ENCODE measurements at places on chromosomes 1 and 21. TPM values are rescaled to one million over a fixed set of nuclear protein-coding genes. Genes with fewer than 3 reads are reported as not detected.
A peak's percentile ranks its signal among the peaks of the same experiment; 100 is the strongest.

TOE1 gene
- total RNA-seq = 19.5 TPM

ADCY10 gene
- not detected for total RNA-seq

S100A9 gene
- 482 TPM for total RNA-seq

DNA sequence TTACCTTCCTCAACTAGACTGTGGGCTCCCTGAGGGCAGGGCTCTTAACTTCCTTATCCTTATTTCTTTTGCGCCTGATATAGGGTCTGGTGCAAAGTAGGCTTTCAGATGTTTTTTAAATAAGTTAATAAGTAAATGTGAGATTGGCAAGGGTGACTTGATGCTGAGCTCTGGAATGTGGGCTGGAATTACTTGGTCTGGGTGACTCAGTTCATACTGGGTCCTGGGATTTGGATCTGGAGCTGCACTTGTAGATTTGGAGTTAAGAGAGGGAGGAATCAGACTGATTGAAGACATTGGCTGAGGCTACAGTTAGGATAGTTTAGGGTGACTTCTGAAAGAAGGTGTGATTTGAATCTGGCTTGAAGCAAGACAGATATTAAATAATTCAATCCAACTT, 190.9 kb downstream of the GIPC2 start:
- DNase-seq = peak; percentile 72

TIPRL gene
- 50.1 TPM for total RNA-seq

GPR161 gene
- total RNA-seq = 11.8 TPM

DNA sequence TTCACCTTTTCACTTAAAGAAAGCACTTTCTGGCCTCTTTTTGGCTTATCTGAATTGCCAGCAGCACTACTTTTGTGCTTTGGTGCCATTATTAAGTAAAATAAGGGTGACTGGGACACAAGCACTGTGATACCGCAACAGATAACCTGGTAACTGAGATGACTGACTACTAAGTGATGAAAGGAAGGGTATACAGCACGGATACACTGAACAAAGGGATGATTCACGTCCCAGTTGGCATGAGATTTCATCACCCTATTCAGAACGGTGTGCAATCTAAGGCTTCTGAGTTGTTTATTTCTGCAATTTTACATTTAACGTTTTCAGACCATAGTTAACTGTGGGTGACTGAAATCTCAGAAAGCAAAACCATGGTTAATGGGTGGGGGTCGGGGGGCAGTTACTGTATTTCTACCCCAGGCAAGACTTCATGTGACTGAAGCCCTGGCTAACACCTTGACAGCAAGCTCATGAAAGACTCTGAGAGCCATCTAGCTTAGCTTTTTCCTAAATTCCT, 102.8 kb downstream of the CLIC6 start:
- DNase-seq = peak; percentile 90

TRAF3IP3 gene
- not detected for total RNA-seq

GRCh38 chr1:228512781-228513198, 25.6 kb downstream of the RNF187 start:
- DNase-seq = no peak

GRCh38 chr1:7113822-7114221, 328.6 kb downstream of the CAMTA1 start:
- DNase-seq = no peak

DNA sequence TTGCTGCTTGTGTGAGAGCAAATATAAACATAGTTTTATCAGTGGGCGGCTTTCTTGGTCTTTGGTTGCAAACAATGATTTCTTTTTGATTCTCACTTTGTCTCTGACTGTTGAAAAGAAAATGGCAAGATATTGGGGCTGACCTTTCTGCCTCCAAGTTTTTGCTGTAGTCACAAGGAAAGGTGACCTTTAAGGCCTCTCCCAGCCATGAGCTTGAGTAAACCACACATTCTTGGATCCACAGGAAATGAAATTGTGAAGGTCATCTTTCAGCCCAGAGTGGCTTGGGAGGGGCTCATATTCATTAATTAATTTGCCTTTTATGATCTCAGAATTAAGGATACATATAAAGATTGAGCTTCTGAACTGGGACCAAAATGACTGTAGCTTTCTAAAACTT, 241.6 kb downstream of the BACH1 start:
- DNase-seq = no peak

GRCh38 chr1:19040010-19040680, 83.7 kb upstream of the IFFO2 start:
- DNase-seq = no peak

DNA sequence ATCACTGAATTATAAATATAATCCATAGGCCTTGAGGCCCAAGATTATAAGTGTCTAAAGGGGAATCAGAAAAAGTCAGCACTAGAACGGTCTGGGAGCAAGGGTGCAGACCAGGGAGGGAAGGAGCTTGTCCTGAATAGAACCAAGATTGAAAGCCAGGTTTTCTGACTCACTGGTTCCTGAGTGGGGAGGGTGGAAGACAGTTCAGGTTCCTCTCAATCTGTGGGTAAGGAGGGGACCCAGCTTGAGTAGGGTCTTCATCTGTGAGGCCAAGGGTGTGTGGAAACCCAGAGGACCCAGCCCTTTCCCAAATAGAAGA, 842 bp downstream of the LENEP start:
- no peak for DNase-seq

DNA sequence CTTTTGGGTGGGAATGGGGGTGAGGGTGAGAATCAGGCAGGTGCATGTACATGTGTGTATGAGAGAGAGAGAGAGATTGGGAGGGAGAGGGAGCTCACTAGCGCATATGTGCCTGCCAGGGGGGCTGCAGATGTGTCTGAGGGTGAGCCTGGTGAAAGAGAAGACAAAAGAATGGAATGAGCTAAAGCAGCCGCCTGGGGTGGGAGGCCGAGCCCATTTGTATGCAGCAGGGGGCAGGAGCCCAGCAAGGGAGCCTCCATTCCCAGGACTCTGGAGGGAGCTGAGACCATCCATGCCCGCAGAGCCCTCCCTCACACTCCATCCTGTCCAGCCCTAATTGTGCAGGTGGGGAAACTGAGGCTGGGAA, 95.0 kb downstream of the EPHB2 start:
- no peak for DNase-seq

DNA sequence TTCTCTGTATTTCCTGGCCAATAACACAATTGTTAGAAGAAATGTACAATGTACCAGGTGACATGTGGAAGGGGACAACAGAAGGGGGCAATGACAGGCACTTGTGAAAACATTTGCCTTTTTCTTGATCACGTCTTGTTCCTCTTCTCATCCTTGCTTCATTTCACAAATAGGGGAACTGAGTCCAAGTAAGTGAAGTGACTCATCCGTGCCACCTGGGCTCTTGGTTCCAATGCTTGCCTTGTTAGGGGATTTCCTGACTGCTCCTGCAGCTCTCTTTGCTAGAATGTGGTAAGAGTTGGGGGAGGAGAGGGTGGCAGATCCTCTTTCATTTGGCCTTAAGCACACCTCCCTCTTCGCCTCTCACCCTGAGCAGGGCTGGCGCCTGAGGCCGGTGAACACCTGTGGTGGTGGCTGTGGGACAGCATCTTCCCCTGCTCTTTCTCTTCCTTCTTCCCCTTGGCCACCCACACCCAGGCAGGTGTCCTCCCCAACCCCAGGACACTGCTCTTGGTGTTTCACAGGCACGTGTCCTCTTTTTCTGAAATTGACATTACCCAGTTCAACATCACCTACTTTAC, 2.2 kb upstream of the RHEX start:
- peak; percentile 13 for DNase-seq

OVAAL gene
- not detected for total RNA-seq

DNA sequence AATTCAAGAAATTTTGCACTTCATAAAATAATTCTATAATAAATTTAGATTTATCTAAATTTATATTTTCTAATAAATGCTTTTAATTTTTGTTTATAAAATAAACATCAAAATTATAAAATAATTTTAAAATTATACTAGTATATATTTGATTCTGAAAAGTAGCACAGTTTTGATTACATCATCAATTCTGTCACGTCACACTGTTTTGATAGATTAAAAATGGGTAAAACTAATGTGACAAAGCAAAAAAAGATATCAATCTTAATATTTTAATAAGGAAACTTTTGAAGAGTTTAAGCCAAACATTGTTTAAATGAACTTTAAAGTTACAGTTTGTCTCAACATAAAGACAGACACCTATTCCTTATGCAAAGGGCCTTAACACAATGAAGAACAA, 1001.8 kb downstream of the KCNT2 start:
- no peak for DNase-seq

GRCh38 chr1:14037101-14037847, 337.3 kb downstream of the PRDM2 start:
- peak; percentile 76 for DNase-seq

DNA sequence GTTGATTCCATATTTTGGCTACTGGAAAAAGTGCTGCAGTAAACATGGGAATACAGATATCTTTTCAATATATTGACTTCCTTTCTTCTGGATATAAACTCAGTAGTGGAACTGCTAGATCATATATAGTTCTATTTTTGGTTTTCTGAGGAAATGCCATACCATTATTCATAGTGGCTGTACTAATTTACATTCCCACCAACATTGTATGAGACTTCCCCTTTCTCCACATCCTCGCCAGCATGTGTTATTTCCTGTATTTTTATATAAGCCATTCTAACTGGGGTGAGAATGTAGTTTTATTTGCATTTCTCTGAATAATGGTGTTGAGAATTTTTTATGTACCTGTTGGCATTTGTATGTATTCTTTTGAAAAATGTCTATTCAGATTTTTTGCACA, 385.2 kb downstream of the NUF2 start:
- no peak for DNase-seq

GRCh38 chr1:223712850-223713474, 623 bp downstream of the CAPN2 start:
- no peak for DNase-seq

SH2D1B gene
- 0.04 TPM for total RNA-seq

OR2L2 gene
- total RNA-seq = not detected

DNA sequence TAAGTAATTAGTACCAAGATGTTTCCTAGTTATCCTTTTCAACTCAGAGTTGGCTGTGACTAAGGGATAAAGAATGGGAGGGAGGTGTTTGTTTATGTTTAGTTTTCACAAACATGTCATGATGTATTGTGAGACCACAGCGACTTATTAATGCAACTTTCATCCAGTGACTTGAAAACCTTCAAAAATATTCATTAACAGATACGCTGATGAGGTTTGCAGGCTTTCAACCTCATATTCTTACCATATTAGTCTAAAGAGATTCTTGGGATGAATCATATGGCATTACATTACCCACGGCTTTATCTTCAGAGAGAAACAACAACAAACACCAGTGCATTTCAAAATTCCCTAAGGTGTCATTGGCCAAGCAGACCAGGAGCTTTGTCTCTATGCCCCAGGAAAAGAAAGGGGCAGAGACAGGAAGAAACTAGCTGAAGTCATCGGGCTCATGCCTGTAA, 36.4 kb downstream of the PALMD start:
- DNase-seq = no peak

- DNase-seq = no peak
These were observed 52.5 kb downstream of the TNR start for GRCh38 chr1:175690915-175691314.

GRCh38 chr21:33418691-33419090, 15.5 kb downstream of the IFNGR2 start:
- no peak for DNase-seq

- DNase-seq = no peak
These were observed 84.9 kb downstream of the SLC16A1 start for GRCh38 chr1:112870887-112871646.

ATP1A1 gene
- total RNA-seq = 154 TPM

- DNase-seq = no peak
These were observed 136.3 kb upstream of the SLC44A3 start for GRCh38 chr1:94683886-94684285.

GRCh38 chr21:26840912-26841311, 4.3 kb downstream of the ADAMTS1 start:
- DNase-seq = peak; percentile 36

DNA sequence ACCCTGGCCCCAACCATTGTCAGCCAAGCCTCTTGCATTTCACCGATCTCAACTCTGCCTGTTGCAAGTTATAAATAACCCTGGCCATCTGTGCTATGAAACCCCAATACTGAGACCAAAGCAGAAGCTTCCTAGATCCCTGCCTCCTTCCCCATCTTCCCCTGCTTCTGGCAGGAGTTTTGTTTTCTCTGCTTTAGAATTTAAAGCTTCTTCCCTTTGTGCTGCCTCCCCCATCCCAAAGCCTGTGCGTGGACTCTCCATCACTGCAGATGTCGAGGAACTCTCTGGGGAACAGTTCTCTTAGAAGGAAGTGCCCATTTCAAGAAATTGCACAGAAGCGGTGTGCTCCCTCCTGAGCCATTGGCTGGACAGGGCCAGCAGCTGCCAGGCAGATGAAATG, 17.4 kb upstream of the MYOG start:
- DNase-seq = no peak

CRP gene
- not detected for total RNA-seq

DNA sequence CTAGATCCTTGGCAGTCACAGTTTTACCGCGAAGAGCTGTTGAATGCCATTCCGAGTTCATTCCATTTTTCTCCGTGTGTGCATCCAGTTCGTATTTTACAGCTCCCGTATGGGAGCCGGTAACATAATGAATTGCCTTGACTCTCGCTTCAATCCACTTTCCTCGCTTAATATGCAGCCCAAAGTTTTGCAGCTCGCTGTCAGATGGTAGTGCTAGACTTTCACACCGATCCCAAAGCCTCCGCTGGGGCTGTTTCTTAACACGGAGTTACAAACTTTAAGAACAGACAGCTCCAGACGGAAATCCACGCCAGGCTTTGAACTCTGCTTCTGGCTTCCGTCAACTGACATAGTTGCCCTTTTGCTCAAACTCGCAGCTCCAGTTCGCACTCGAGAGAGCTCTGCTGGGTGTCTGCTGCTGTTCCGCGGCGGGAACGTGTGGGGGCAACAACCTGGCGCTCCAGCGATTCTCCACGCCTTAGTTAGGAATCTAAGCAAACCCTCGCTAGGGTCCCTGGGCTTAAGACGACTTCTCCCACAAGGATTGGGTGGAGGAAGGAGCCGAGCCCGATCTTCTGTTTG, 3.5 kb upstream of the ARID1A start:
- DNase-seq = peak; percentile 90

DNA sequence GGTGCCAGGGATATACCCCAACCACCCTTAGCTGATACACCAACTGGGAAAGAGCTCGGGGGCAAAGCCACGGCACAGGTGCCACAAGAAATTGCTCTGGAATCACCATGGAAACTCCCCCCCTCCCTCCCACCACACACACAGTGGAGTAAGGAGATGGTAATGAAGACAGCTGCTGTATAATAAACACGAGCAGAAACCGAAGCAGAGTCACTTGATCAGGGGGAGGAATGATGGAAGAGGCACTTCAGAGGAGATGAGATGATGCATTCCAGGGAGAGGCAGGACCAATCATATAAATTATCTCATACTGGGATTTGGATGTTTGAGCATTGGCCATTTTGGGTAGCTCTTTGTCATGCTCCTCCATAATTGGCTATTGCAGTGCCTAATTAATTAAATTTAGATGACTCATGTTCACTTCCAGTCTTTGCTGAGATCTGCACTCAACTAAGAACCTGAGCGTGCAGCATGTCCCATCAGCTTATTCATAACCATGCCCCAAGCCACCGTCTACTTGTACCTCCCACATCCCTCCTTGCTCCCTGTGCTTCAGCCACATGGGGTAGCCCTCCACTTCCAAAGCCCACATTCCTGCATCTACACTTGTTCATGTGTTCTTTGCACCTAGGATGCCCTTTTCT, 189.5 kb downstream of the ZSCAN20 start:
- DNase-seq = no peak

- DNase-seq = peak; percentile 69
These were observed 12.4 kb downstream of the NEXN start for GRCh38 chr1:77900687-77901293.

Measured in PC-3 (cell line).